ENCODE measurements at places on chromosomes 2 and 18.

DNA sequence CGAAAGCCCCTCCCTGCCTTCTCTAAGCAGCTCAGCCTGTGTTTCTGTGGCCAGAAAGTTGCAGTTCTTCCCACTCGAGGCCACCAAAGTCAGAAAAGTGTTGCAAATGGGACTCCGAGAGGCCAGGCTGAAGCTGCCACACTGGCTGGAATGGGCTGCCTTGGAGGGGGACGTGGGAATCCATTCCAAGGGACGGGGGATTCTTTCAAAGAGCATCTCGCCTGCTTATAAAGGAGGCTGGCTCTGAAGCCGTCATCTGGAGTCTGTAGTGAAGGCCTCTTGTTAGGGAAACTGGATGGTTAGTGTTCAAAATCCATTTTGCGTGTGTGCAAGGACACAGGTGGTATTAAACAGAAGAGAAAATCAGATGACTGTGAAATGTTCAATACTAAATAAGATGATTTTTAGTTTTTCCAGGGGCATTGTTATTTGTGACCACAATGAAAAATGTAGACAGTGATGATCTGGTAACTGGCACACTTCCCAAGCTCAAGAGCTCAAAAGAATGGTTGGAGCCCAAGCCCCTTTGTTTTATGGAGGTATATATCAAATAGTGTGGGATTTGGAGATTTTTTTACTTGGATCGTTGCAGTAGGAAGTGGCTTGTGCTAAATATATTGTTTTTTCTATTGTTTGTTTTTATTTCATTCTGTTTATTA, 782 bp downstream of the FAM228B start:
- DNase-seq = peak; percentile 63

DNA sequence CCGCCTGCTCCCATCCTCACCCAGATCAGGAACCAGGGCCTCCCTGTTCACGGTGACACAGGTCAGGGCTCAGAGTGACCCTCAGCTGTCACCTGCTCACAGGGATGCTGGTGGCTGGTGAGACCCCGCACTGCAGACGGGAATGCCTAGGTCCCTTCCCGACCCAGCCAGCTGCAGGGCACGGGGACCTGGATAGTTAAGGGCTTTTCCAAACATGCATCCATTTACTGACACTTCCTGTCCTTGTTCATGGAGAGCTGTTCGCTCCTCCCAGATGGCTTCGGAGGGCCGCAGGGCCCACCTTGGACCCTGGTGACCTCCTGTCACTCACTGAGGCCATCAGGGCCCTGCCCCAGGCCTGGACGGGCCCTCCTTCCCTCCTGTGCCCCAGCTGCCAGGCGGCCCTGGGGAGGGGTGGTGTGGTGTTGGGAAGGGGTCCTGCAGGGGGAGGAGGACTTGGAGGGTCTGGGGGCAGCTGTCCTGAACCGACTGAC, 31.7 kb downstream of the GPC1 start:
- DNase-seq = no peak

DNA sequence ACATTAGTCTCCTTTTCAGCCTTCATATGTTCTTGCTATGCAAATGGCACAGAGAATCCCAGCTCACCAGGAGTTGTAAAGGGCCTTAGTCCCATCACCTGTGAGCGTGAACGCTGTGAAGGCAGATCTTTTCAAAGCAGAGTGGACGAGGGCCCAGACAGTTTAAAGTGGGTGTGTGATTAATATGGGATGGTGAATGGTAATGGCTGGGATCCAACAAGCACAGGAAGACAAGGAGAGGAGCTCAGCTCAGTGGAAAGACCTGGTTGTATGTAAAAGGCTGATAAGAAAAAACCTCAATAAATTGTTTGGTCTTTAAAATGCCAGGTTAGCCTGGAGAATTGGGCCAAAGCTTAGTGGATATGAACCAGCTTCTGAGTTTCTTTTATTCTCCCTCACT, 326.2 kb downstream of the NYAP2 start:
- no peak for DNase-seq

- peak; percentile 95 for DNase-seq
These were observed 232.7 kb downstream of the BCL11A start for GRCh38 chr2:60320724-60321123.

GRCh38 chr2:142840436-142840835, 37.0 kb upstream of the KYNU start:
- DNase-seq = no peak

DNA sequence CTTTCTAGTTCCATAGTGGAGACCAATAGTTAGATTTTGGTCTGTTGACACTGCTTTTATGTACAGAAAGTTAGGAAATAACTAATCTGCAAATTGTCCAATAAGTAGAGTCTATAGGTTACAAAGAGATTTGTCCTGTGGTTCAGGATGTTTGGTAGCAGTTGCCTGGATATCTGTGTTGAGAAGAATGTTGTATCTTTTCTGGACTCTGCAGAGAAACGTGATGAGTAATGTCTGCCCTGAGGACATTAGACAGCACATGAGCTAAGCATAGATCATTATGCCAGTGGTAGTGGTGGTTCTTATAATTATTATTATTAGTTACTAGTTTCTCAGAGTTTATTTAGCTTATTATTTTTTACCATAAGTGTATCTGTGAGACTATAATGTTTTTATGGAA, 65.8 kb downstream of the ANKRD62 start:
- no peak for DNase-seq

DNA sequence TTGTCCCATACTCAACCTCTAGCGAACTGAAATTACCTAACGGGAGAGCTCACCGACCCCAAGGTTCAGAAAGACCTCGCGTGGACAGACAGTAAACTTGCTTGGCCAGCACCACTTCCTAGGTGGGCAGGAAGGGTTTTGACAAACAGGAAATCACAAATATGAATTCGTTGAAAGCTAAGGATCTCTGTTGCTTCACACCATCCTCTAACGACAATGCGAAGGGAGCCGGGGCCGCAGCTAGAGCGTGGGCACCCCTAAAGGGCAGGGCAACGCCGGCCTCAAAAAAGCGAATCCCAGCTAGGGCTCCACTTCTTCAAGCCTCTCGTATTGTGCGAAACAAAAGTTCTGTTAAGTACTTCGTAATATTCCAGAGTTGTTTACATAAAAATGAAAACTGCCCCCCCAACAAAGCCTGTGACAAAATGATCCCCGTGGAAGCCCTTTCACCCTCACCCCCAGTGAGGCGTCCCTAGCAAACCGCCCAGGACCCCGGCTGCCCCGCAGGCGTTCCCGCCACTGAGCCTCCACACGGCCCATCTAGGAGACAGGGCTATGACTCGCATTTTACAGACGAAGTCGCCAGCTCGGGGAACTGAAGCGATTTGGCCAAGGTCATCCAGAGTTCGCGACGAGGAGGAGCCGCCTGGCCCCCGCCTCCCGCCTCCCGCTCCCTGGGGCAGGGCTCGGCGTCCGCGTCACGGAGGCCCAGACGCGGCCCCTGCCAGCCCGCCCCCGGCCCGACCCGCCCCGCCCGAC, 548 bp downstream of the KANSL3 start:
- peak; percentile 31 for DNase-seq

DNA sequence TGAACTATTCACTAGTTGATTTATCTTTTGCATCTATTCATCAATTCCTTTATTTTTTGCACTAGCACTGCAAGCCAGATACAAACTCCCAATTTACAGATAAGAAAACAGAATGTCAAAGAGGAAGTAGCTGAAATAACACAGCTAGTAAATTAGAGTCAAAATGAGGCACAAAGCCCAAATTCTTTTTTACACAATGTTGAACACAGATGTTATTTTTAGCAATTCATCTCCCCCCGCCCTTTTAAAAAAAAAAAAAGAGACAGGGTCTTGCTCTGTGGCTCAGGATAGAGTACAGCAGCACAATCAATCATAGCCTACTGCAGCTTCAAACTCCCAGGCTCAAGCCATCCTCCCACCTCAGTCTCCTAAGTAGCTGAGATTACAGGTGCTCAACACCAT, 127.8 kb downstream of the CCBE1 start:
- DNase-seq = no peak

DNA sequence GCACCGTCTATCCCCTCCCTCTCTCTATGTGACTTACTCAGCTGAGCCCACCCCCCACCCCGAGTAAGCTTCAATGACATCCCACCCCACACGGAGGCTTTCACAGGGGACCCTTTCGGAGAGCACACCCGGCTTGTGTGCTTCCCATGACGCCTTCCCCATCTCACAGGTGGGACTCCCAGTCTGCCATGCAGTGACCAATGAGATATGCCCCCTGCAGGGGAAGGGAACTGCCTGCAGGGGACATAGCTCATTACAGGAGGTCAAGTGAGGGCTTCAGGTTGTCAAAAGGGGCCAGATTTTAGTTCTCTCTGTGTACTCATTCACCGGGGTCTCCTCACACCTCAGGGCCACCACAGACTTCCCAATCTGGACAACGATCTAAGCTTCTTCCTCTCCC, 112.6 kb downstream of the GAREM1 start:
- no peak for DNase-seq

DNA sequence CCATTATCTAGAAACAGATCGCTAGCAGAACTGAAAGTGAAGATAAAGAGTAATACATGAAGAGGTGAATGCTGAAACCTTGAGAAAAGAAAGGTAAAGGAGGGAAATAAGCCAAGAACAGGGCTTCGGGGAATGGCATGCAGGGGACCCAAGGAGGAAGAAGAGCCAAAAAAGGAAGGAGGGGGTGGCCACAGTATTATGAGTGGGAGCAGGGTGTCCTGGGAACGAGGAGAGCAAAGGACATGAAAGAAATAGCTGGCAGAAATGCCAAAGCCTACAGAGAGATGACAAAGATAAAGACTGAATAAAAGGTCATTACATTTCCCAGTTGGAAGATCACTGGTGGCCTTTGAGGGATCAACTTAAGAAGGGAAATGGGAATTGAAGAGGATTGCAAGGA, 82.9 kb downstream of the ACTR3 start:
- DNase-seq = no peak

DNA sequence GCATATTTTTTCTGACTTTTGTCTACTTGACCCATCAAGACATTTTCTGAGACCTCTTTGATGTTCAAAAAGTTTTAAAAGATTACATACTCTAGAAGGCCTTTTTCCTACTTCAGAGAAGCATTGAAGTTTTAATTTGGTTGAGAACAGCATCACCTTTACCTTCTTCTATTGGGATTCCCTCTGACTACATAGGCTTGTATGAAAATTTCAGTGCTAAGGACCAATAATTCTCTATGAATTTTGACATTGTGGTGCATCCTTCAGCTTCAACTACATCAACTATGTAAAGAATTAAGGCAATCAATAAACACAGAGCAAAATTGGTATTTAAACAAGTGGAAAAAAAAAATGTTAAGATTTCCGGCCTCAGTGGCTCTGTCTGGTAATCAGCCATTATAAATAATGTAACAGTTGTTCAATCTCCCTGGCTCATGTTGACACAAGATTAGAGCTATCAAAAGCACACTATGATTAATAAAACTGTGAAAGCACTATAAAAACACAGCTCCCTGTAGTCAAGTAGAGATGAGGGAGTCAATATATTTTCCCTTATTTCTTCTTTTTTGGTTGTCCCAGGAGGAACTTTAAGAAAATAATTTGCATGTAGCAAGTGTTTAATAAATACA, 627.0 kb upstream of the SYT4 start:
- no peak for DNase-seq

GRCh38 chr2:66896131-66896530, 461.2 kb downstream of the MEIS1 start:
- DNase-seq = no peak

- no peak for DNase-seq
These were observed 1.6 kb upstream of the RALB start for GRCh38 chr2:120251078-120251477.

- DNase-seq = no peak
These were observed 55.7 kb downstream of the PTPN2 start for GRCh38 chr18:12828116-12829051.
